Putamen (tissue), 1 donor: ENCODE measurements at places on chromosomes 11 and 22.
A peak's percentile ranks its signal among the peaks of the same experiment; 100 is the strongest.

DNA sequence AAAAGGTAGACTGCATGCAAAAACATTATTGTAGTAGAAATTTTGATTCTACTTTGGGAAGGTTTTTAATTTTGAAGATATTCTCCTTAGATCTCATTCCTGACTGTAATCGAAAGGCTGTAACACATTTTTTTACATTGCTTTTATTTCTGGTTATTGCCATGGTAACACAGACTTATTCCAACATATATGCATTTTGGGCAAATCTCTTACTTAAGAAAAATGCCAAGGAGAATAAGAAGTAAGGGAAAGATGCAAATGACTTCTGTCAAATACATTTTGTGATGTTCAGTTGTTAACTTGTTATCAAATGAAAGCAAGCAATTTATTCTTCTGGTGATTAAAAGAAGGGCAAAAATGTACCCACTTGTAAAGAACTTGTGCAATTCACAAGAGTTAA lies 267.5 kb downstream of the AASDHPPT start:
- no peak for DNase-seq

- no peak for DNase-seq
These were observed 21.6 kb downstream of the GUCY1A2 start for GRCh38 chr11:106996691-106997090.

GRCh38 chr11:115535781-115536180 lies 31.6 kb upstream of the CADM1 start:
- DNase-seq, result no peak

- DNase-seq, result no peak
These were observed 14.7 kb downstream of the ZBTB44 start for GRCh38 chr11:130299978-130300377.

DNA sequence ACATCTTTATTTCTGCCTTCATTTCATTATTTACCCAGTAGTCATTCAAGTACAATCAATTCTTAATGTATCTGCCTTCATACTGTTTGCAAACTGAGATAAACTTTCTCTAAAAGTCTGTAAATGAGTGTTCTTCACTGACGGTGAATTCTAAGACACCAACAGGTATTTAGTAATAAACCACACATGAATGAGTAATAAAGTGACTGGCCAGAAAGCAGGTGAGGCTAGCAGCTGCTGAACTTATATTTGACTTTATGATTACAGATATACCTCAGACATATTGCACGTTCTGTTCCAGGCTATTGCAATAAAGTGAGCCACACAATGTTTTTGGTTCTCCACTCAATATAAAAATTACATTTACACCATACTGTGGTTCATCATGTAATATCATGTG lies 1894.0 kb upstream of the RAG2 start:
- no peak for DNase-seq

- peak; percentile 18 for DNase-seq
These were observed 53.7 kb upstream of the TTLL12 start for GRCh38 chr22:43240614-43241013.

- DNase-seq, result no peak
These were observed 44.4 kb downstream of the TPCN2 start for GRCh38 chr11:69093106-69093505.

- no peak for DNase-seq
These were observed 70.4 kb downstream of the TRMU start for GRCh38 chr22:46405901-46406300.

- DNase-seq, result no peak
These were observed 3.1 kb upstream of the TMEM109 start for GRCh38 chr11:60910711-60911380.

DNA sequence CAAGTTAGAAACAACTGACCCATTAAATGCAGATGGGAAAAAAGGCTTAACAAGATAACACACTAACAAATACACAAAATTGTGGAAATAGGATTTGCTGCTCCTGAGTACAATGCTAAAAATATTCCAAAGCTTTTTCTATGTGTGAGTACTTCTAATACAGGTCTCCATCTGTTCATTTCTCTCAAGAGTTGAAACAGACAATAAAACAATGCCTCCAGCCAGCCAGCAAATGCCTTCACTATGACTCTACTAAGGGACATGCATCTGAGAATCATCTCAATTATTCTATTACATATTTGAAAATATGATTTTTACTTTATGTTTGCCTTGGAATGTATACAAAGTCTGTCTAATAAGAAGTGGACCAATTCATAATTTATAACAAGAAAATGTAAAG lies 119.0 kb downstream of the CADM1 start:
- no peak for DNase-seq

DNA sequence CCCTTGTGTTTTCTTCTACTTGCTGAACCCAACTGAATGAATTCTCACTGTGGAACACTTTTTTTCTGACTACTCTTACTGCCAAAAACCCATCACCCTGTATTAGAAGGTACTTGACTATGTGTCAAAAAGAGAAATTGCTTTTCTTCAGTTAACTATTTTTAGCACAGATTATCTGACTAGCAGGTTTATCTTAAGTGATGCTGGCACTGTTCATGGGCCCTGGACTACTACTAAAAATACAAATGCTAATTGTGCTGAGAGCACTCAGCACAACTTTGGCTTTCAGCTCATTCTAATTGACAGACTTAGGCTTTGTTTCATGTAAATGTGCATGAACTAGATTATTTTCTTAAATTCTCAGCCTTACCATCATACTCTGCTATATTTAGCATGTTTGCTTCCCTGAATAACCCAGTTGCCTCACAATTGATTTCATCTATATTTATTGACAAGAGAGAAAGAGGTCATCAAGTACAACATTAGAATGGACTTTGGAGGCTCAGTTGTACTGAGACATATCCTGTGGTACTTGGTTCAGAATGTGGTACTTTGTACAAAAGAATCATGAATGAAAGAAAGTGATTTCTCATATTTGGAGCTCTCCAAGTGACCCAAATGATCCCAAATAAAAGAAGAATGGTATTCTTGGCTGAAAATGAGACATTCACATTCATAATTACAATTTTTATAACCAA lies 478.3 kb downstream of the KCNA4 start:
- DNase-seq, result peak; percentile 29

- DNase-seq, result no peak
These were observed 41.8 kb upstream of the SHANK2 start for GRCh38 chr11:71293961-71294782.

- no peak for DNase-seq
These were observed 19.3 kb downstream of the CREB3L1 start for GRCh38 chr11:46296528-46297448.

DNA sequence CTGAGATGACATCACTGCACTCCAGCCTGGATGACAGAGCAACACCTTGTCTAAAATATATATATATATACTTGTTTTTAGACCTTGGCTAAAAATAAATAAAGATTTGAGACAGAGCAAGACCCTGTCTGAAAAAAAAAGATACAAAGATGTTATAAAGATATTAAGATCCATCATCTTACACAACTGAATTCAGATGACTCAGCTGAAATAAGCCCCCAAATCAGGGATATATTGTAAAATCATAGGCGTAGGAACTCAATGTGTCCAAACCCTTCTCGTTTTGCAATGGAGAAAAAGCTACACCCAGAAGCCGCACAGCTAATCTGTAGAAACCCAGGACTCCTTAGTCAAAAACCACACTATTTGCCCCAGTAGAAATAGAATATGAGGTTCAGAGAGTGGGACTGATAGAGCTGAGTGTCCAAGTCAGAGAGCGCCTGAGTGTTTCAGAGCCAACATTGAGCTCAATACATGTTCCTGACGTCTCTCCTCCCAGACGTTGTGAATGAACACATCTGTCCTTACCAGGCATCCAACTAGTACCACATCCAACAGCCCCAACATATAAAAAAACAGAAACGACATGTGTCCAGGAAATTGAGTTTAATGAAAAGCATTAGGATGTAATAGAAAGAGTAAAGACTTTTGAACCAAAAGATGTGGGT lies 207.9 kb upstream of the BLID start:
- no peak for DNase-seq

DNA sequence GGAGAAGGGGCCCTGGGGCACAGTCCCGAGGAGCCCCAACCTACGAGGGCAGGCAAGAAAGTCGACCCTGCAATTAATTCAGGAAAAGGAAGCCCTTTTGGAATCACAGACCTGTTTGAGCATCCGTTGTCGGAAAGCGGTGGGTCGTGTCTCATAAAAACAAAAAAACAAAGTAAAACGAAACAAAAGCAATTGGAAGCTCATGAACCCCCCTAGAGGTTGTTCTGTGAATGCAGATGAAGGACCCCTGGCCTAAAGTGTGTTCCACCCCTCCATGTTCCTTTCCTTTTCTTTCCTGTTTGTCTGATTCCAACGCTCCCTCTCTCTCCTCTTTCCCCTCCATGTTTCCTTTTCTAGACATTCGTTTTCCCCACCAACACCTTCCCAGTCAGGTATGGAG lies 203.7 kb downstream of the GRIK4 start:
- no peak for DNase-seq

- no peak for DNase-seq
These were observed 177.1 kb downstream of the HIPK3 start for GRCh38 chr11:33434294-33434693.

DNA sequence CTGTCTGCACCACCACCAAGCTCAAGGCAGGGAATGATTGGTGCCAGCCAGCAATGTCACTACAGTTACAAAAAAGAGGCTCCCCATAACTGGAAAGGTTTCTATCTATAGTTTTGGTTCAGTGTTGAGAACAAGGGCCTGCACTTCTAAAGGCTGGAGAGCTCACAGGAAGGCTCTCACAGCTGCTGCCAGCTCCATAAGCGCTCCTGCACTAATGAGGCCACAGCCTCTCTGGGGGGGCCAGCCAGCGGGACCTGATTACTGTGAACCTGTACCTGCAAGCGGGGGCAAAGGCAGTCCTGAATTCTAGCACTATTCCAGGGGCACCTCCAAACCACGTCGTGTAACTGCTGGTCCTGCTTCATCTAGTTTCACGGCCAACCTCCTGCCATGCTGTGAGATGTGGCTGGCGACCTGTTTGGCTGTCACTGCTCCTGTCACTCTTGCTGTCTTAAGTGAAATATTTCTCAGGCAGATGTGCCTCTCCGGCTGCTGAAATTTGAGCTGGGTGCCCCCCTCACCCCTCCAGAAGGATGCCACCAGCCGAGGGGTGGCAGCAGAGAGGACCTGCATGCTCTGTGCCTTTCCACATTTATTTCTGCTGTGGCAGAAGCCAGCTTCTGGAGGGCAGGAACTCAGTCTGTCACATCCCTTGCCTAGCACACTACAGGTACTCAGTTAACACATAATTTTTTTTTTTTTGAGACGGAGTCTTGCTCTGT lies 53.3 kb upstream of the ARFGAP3 start:
- no peak for DNase-seq

DNA sequence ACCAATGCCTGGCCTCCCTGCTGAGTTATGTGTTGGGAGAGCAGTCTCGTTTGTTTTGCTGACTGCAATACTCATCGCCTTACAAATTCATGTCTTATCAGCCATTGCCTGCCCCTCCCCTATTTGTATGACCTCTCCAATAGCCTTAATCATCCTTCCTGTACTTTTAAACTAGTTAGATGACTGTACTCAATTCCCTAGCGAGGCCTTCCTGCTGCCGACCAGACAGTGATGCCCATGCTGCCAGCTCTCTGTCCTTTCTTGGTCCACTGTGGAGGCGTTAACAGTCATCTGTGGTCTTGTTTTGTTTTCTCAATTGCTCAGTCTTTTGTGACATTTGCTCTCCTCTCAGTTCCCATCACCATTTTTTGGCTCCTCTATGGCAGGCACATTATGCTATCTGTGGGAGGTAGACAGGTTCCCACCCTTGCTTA lies 20.3 kb upstream of the YPEL1 start:
- no peak for DNase-seq

DNA sequence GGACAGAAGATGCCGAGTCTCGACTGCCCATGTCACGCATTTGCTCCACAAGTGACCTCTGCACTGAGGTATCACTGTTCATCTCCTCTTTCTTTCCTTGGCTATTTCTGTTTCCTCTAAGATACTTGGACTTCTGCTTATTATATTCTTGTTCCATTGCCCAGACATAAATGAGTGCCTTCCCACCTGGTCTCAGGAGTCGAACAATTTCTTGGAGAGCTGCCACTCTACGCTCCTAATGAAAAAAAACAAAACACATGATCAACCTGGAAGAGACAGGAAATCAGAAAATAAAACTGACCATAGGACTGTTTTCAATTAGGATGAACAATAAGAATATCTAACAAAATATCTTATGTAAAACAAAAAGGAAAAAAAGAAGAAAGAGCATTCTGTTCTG lies 47.4 kb upstream of the CWF19L2 start:
- no peak for DNase-seq

GRCh38 chr22:50341977-50342650 lies 1.0 kb upstream of the PPP6R2 start:
- peak; percentile 87 for DNase-seq

- no peak for DNase-seq
These were observed 56.1 kb downstream of the PIWIL4 start for GRCh38 chr11:94623120-94623735.

DNA sequence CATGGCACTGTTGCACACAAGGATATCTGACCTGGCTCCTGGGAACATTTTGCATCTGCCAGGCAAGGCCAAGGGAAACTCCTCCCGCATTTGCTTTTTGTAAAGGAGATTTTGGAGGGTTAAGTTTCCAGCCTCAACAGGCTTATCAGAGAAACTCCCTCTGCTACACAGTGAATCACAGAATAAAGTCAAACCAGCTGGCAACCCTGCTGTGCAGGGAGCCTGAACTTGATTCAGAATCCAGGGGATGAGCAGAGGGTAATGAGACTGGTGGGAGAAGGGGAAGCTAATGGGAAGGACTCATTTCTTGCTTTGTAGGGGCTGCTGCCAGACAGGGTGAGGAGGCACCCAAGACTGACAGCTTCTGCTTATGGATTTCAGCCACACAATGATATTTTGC lies 185.3 kb upstream of the ISX start:
- no peak for DNase-seq

GRCh38 chr11:113591117-113591516 lies 115.0 kb downstream of the TMPRSS5 start:
- DNase-seq, result no peak

GRCh38 chr11:8810540-8811301 lies 100.3 kb upstream of the AKIP1 start:
- DNase-seq, result peak; percentile 79

DNA sequence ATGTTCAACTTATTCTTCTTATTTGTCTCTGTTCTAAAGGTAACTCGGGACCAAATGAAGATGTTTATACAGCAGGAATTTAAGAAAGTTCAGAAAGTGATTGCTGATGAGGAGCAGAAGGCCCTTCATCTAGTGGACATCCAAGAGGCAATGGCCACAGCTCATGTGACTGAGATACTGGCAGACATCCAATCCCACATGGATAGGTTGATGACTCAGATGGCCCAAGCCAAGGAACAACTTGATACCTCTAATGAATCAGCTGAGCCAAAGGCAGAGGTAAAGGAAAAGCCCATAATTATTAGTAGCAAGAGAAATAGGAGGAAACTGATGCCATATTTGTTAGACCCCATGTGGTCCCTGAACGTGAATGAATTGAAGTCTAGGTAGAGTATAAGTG lies 63.3 kb downstream of the TRIM44 start:
- DNase-seq, result no peak
